GM23248 (cell line): ENCODE measurements at places on chromosomes 4 and X. TPM values are rescaled to one million over a fixed set of nuclear protein-coding genes. Genes with fewer than 3 reads are reported as not detected.

Gene PGRMC1
- 172 and 176 TPM in 2 replicates for polyA plus RNA-seq

Gene NR3C2
- polyA plus RNA-seq: 0.04 and 0.15 TPM in 2 replicates

Gene BTK
- polyA plus RNA-seq: 0.23 TPM in 1 of 2 replicates, not detected in the other

Gene PF4V1
- 6.5 and 8.1 TPM in 2 replicates for polyA plus RNA-seq

Gene RPL9
- polyA plus RNA-seq: 588 and 627 TPM in 2 replicates

Gene HDX
- 3.3 and 3.8 TPM in 2 replicates for polyA plus RNA-seq

Gene ZDHHC9
- polyA plus RNA-seq: 53.3 and 54.4 TPM in 2 replicates

Gene SPANXA2
- not detected in 2 replicates for polyA plus RNA-seq

Gene HPSE
- 0.96 and 1.5 TPM in 2 replicates for polyA plus RNA-seq

Gene FATE1
- not detected in 2 replicates for polyA plus RNA-seq

Gene DCLK2
- polyA plus RNA-seq: 0.74 and 1.3 TPM in 2 replicates

Gene OTC
- not detected in 2 replicates for polyA plus RNA-seq

GRCh38 chrX:10190367-10190766 lies 33.6 kb downstream of the CLCN4 start:
- DNase-seq: peak; percentile 76

DNA sequence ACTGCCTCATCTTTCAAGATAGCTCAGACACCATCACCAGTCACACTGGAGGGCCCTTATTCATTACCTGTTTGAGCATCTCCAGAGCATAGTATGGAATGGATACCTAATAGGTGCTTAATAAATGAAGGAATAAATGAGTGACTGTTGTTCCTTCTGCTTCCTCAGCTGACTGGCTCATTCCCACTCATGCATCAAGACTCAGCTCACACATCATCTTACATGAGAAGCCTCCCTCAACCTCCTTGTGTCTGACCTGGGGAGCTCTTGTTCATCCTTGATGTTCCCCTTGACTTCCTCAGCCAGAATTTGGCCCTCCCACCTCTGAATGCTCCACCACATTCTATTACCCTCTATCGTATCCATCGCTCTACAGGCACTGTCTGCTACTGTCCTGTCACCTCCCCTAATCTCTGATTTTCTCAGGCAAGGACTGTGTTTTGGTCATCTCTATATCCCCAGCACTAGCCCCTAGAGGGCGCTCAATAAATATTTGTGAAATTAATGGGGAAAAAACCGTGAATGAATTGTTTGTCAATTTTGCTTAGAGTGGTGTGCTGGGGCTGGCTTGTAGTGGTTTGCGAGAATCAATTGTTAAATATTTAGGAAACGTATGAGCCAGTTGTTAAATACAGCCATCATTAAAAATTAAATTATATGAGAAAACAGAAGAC lies 88.3 kb downstream of the NHSL2 start:
- DNase-seq: peak; percentile 51

GRCh38 chr4:89216866-89217265 lies 90.7 kb downstream of the GPRIN3 start:
- DNase-seq: no peak

GRCh38 chrX:14963447-14964236 lies 90.4 kb downstream of the MOSPD2 start:
- DNase-seq: peak; percentile 53

- DNase-seq: peak; percentile 62
These were observed 189.7 kb downstream of the PDGFC start for GRCh38 chr4:156781852-156782251.

- DNase-seq: no peak
These were observed 39.9 kb downstream of the MSX1 start for GRCh38 chr4:4899202-4899925.

- DNase-seq: peak; percentile 3
These were observed 530.8 kb downstream of the GRXCR1 start for GRCh38 chr4:43423276-43423675.

DNA sequence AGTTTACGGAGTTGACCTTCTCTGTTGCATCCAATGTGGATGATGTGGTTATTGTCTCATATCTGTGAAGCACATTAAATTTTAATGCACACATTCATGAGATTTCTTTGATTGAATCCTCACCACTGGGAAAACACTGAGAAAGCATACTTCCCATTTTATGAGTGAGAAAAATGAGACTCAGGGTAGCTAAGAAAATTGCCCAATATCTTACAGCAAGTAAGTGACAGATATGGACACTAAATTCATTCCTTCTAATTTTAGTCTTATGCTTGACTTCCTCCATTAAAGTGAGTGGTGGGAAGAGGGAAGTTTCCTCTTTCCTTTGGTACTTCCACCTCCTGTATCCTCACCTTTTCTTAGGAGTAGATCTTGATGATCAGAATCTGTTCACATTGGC lies 504.8 kb upstream of the BOD1L1 start:
- no peak for DNase-seq

- DNase-seq: no peak
These were observed 4.7 kb upstream of the NEUROG2 start for GRCh38 chr4:112520598-112521122.

DNA sequence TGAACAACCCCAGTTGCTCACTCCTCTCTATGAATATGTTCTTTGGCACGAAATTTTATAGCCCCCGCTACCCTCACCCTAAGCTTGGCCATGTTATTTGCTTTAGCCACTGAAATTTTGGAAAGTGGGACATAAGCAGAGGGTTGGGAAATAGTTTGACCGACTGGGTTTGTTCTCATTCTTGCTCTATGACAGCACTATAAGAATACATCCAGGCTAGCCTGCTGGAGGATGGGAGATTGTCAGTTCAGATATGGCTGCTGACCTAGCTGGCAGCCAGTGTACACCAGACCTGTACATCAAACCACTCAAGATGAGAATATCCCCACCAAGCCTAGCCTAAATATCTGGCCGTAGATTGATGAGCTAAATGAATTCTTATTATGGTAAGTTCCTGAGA lies 298.1 kb downstream of the PDGFC start:
- DNase-seq: peak; percentile 74

DNA sequence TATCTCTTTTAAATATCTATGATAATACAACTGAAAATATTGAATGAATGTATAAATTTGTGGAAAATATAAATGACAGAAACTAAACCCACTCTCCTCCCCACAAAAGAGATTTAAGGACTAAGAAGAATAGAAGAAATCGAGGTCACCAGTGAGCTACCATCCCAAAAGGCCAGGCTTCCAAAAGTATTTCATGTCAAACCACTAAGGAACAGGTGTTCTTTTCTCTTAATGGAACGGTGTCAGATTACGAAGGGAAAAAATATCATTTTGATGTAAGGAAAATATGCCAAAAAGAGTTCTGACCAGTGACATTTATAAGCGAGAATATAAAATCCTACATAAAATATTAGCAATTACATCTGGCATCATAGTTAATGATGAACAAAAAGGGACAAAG lies 13.6 kb upstream of the TCEAL4 start:
- no peak for DNase-seq

- DNase-seq: no peak
These were observed 11.3 kb downstream of the GC start for GRCh38 chr4:71772592-71772991.

DNA sequence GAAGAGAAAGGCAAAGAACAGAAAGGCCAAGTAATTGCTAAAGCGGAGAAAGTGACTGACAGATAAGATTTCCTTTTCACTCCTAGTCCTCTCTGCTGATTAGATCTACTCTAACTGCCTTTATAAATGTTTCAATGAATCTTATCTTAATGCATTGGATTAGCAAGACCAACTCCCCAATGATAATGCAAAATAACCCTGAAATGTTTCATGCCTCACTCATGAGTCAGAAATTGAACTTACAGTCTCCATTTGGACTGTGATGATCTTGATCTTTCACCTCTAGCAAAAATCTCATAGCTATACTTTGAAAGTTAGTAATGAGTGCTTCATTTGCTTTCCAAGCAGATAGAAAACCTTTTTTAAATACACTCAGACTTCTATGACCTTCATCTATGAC lies 26.5 kb downstream of the SLC10A7 start:
- DNase-seq: peak; percentile 36

DNA sequence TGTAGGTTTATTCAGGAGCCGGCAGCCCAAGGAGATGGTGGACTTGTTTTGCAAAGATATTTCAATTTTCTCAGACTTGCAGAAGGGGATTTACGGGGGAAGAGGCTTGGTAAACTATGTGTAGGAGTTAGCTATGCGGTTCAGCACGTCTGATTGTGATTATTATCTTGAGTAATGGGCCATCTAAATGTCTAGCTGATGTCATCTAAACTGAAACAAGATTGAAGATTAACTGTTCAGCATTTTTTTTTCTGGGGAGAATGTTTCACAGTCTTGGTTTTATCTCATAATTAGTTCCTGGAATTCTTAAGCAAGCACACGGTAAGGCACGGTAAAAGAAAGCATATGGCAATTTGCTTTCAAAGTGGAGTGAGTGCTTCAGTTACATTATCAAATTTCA lies 207.3 kb upstream of the CXorf51B start:
- no peak for DNase-seq

DNA sequence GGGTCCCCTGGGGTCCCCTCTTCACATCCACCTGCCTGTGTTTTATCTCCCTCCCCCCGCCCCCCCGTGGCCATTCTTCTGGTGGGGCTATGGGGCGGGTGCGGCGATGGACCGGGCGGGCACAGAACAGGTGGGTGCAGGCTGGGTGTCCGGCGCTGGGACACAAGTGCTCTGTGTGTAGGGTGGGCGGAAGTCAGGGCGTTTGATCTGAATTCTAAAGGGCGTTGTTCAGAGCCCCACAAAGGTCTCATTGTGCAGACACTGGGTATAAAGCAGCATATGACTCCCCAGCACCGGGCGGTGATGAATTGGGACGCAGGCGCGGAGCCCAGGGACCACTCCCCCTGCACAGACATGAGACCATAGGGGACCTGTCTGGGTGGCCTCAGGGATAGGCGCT lies at the start of gene GJB1:
Gene GJB1, plus strand, starts transcription at position 296 of the 400 bp plus-strand sequence. CDS start 484 bp downstream, outside the sequence.
- no peak for DNase-seq

GRCh38 chr4:167918077-167918476 lies 174.3 kb upstream of the ANXA10 start:
- DNase-seq: no peak

- no peak for DNase-seq
These were observed 24.0 kb downstream of the ATXN3L start for GRCh38 chrX:13295841-13296240.

GRCh38 chrX:13024986-13025385 lies 19.4 kb downstream of the FAM9C start:
- DNase-seq: no peak

GRCh38 chr4:56859841-56860240 lies 38.3 kb upstream of the SPINK2 start:
- DNase-seq: no peak

DNA sequence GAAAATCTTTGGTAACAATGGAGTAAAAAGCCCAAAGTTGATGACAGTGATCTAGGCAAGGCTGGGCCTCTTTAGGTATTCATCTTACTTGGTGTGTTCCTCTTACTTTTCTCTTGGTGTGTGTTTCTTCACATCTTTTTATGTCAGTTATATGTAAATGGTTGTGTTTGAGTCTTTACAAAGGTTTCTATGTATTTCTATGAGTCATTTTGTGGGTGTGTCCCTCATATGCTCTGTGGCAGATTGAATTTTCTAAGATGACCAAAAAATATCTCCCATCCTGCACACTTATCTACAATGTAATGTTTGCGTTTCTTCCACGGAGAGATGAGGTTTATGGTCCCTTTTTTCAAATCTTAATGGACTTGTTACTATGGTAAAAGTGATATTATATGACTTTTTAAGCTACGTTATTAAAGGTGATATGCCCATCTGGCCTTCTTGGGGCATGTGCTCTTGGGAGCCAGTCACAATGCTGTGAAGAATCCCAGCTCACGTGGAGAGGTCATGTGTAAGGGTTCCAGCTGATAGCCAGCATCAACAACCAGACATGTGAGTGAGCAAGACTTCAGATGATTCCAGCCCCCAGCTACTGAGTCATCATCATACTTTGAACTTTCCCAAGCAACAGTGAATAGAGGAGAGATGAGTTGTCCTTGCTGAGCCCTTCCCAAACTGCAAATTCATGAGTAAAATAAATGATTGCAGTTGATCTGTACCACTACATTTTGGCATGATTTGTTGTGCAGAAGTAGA lies 126.9 kb downstream of the CBLL2 start:
- peak; percentile 32 for DNase-seq

DNA sequence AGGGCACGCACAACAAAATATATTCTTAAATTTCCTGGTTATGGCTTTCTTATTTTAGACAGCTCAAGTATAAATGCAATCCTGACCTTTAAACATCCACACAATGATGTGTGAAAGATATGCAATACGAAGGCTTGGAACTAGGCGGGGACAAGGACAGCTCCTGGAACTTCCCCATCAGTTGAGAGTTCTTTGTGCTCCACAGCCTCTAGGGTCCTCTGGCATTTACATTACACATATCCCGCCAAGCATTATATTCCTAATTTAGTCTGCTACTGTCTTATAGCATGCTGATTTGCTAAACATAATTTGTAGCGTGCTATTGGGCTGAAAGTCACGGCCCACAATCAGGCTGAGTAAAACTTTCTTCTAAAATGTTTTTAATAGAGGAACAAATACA lies 74.4 kb downstream of the FTHL17 start:
- DNase-seq: no peak

DNA sequence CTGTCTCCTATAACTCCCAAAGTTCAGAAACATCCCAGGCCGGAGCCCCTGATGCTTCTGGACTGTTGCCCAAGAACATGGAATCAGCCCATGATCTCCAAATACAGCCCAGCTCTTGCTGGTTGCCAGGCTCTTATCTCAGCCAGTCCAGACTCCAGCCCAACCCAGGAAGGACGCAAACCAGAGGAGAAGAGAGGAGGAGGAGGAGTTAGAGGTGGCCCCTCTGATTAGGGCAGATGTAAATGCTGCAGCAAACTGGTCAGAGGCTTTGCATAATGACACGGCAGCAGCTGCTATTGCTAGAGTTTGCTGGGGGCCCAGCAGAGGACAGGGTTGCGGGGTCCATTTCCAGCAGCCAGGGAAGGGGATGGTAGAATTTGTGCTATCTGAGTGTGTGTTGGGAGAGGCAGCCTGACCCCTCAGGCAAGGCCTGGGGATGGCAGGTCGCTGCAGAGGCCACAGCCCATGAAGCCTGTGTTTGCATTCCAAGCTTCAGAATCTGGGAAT lies 4.2 kb upstream of the OTUD5 start:
- DNase-seq: no peak
